Endodermal cell (in vitro differentiated cells): ENCODE measurements at places on chromosomes 2 and 18. TPM values are rescaled to one million over a fixed set of nuclear protein-coding genes. Genes with fewer than 3 reads are reported as not detected.

LIPG gene
- total RNA-seq: 3.9 to 18.6 TPM (median 4.0 TPM) in 3 replicates

CAPN14 gene
- 0.21 to 0.40 TPM (median 0.36 TPM) in 3 replicates for total RNA-seq

CCDC74B gene
- 10.4 to 19.9 TPM (median 12.2 TPM) in 3 replicates for total RNA-seq

IL1RN gene
- total RNA-seq: not detected in 3 replicates

COL6A3 gene
- total RNA-seq: 0.27 to 0.56 TPM (median 0.40 TPM) in 3 replicates

GCKR gene
- 1.4 and 1.8 TPM in 2 replicates for total RNA-seq

SULT6B1 gene
- total RNA-seq: not detected in 2 replicates

LOXHD1 gene
- total RNA-seq: 1.1 and 2.1 TPM in 2 replicates

ABCG8 gene
- not detected in 2 replicates for total RNA-seq

ADAM17 gene
- 44.6 and 49.1 TPM in 2 replicates for total RNA-seq

EVA1A gene
- total RNA-seq: 1.5 to 2.2 TPM (median 1.8 TPM) in 3 replicates

FAM124B gene
- 0.72 and 1.2 TPM in 2 replicates for total RNA-seq

PRSS56 gene
- not detected in 2 replicates for total RNA-seq

ACMSD gene
- not detected in 2 replicates for total RNA-seq

PROKR1 gene
- total RNA-seq: 0.73 to 4.0 TPM (median 2.9 TPM) in 3 replicates

ANKRD29 gene
- 0.44 and 0.79 TPM in 2 replicates for total RNA-seq

IL36RN gene
- not detected in 3 replicates for total RNA-seq

ST6GAL2 gene
- 7.4 and 7.8 TPM in 2 replicates for total RNA-seq

DHRS9 gene
- not detected in 3 replicates for total RNA-seq

UGT1A6 gene
- not detected in 3 replicates for total RNA-seq
